Small intestine (tissue), 16 donors: ENCODE measurements at places on chromosomes 13 and 19.
A peak's percentile ranks its signal among the peaks of the same experiment; 100 is the strongest.

- DNase-seq: no peak
These were observed 24.7 kb upstream of the MATK start for GRCh38 chr19:3810708-3811355.

DNA sequence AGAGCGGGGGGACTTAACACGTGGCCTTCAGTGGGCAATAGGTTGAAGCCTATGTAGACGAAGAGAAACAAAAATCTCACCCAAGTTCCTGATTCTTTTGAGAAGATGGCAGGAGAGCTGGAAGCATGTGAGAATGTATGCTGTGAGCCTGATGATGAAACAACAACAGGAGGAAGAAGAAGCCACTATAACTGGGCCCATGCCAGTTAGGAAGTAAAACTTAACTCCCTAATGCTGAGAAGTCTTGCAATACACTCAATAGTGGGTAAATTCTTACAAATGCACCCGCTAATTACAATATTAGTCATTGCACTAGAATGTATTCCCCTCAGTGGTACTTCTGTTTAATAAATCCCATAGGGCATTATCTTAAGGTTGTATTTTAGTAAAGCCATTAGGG, 9.1 kb downstream of the PCDH17 start:
- DNase-seq: no peak

DNA sequence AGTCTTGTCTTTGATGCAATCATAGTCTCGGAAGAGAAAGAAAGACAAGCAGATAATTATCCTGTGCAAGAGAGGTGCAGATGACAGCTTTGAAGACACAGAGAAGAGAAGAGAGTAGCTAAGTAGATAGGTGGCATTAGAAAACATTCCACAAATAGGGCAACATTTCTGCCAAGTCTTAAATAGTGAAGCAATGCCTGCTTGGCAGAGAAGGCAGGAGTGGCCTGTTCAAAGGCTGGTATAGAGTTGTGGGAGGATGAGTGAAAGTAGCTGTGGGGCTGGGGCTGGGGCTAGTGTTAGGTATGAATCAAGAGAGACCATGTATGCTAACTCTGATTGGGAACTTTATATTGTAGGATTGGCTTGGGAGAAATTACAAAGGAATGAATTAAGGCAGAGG, 305.5 kb downstream of the DNAJC15 start:
- no peak for DNase-seq

DNA sequence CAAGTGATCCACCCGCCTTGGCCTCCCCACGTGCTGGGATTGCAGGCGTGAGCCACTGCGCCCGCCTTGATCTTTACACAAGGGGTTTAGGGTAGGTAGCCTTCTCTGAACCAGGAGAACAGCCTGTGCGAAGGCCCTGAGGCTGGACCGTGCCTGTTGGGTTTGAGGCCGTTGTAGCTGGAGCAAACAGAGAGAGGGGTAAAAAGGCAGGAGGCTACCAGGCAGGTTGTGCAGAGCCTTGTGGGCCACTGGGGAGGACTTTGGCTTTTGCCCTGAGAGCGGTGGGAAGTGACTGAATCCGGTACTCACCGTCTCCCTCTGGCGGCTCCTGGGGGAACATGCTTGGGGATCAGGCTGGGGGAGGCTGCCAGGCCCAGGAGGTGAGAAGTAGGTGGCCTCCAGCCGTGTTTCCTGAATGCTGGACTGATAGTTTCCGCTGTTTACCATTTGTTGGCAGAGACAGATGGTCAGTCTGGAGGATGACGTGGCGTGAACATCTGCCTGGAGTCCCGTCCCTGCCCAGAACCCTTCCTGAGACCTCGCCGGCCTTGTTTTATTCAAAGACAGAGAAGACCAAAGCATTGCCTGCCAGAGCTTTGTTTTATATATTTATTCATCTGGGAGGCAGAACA, 24.6 kb downstream of the SPC24 start:
- peak; percentile 91 for DNase-seq

DNA sequence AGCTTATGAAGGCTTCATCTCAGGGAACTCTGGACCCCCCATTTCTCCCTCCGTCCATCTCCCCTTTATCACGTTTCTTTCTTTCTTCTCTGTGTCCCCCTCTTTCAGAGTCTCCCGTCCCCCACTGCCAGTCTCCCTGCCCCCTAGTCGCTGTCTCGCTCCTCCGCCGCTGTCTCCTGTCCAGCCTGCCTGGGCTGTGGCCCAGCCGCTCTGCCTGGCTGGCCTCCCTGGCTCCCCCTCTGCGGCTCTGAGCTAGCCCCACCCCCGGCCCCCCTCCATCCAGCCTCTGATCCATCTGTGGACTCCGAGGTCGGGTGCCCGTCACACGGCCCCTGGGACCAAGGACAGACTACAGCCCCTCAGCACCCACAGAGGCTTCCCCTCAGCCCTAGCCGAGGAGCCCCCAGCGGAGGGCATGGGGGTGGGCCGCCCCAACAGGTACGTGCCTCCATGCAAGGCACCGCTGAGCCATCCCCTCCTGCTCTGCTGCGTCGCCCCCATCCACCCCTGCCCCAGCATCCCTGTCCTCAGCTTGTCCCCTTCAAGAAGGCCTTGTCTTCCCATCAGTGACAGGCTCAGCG, 1.1 kb upstream of the KCNJ14 start:
- DNase-seq: no peak

- DNase-seq: no peak
These were observed 942.6 kb upstream of the SLC10A2 start for GRCh38 chr13:104008541-104009435.

- DNase-seq: no peak
These were observed 1.1 kb downstream of the SAFB2 start for GRCh38 chr19:5621311-5621944.

- DNase-seq: no peak
These were observed 24.4 kb downstream of the ZNF787 start for GRCh38 chr19:56096665-56097064.

DNA sequence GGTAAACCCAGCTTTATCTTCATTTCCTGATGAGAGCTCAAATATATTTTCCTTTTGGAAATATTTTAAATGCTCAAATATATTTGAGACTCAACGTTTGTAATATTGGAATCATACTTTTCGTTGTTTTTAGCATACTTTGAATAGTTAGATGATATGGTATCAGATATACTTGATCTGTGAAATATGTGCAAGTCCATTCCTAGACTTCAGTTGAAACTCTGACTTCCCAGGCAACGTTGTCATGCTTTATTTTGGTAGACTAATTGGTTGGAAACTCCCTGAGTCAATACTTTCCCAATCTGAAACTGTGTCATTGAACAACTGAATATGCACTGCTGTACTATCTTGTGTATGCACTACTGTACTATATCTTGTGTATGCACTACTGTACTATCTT, 378.5 kb downstream of the MYO16 start:
- DNase-seq: no peak

DNA sequence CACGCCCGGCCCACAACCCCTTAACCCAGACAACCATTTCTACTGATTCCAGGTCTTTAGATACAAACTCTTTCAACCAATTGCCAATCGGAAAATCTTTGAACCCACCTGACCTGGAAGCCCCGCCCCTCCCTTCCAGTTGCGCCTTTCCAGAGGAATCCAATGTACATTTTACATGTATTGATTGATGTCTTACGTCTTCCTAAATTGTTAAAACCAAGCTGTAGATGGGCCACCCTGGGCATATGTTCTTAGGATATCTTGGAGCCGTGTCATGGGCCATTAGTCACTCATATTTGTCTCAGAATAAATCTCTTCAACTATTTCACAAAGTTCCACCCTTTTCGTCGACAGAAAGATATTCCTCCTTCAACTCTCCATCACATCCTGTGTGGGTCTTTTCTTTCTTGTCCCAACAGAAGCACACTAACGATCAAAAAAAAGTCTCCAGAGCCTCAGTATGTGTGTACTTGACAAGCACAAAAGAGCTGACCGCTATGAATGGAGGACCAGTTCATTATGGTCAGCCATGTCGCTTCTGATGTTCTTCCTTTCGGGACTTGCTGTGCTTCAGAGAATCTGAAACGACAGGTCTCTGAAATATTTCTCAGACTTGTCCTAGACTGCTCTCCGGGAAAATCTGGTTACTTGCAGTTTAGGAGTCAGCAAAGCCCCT, 601 bp upstream of the ZNF749 start:
- DNase-seq: no peak

- DNase-seq: peak; percentile 61
These were observed 5.2 kb upstream of the ZNF507 start for GRCh38 chr19:32339988-32340874.

GRCh38 chr13:21879263-21879914, 208.5 kb downstream of the FGF9 start:
- peak; percentile 31 for DNase-seq

GRCh38 chr19:7926021-7926726, at the start of gene CTXN1:
TSS of gene CTXN1 (minus strand) at chr19:7926135. CDS start at chr19:7925538, 597 bp downstream.
- peak; percentile 44 for DNase-seq

DNA sequence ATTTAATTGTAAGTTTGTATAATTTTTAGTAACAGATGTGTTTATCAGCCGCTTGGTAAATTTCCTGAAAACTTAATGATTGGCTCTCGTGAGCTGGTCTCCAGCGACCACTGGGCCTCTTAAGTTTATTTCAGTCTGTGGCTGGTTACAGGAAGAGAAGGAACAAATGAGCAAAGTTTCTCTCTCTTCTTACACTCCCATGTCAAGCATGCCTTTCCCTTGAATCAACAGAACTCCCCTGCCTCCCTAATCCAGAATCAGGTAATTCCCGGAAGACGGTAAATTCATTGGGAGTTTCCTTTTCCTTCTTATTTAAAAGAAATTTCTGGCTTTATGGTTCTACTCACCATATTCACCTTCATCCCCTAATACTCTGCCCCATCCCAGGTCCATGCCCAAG, 52.5 kb upstream of the POMP start:
- DNase-seq: no peak

DNA sequence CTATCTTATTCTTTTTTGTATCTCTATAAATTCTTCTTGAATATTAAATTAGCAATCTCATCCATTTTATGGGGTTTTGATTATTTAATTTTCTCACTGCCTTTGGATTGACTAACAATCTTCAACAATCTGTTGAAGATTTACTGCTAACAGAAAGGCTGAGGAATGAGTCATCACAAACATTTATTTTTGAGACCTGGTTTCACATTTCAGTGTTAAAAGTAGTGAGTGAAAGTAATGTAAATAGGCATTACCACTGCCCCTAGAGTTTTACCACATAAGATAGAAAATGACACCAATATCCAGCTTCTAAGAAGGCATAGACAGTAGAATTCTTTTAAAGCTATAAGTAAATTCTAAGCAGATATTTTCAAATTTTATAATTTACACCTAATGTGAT, 472.8 kb downstream of the OLFM4 start:
- no peak for DNase-seq

- no peak for DNase-seq
These were observed 618.0 kb upstream of the ARGLU1 start for GRCh38 chr13:107185889-107186288.

DNA sequence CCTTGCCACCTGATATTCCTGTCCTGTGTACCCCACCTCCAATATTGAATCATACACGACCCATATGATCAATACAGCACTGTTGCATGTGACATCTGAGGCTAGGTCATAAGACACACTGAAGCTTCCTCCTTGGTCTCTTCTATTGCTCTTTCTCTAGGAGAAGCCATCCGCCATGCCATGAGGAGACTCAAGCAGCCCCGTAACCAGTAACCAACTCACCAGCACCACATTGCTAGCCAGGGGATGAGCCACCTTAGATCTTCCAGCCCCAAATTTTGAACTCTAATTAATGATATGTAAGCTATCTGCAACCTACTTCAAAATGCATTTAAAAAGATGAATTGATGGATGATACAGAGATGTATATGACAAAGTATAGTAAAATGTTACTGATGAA, 28.6 kb downstream of the ZNF557 start:
- no peak for DNase-seq

DNA sequence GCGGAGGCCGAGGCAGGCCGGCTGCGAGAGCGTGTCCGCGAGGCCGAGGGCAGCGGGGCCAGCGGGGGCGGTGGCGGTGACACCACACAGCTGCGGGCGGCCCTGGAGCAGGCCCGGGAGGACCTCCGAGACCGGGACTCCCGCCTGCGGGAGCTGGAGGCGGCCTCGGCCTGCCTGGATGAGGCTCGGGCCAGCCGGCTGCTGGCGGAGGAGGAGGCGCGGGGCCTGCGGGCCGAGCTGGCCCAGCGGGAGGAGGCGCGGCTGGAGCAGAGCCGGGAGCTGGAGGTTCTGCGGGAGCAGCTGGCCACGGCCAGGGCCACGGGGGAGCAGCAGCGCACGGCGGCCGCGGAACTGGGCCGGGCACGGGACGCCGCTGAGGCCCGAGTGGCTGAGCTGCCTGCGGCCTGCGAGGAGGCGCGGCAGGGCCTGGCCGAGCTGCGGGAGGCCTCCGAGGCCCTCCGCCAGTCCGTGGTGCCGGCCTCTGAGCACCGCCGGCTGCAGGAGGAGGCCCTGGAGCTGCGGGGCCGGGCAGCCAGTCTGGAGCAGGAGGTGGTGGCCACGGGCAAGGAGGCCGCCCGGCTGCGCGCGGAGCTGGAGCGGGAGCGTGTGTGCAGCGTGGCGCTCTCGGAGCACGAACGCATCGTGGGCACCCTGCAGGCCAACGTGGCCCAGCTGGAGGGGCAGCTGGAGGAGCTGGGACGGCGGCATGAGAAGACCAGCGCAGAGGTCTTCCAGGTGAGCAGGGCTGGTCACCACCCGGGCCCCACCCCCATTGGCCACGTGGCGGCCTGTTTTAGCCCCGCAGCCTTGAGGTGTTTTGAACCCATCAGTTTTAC, 11.7 kb upstream of the EBI3 start:
- no peak for DNase-seq

- DNase-seq: no peak
These were observed 112.0 kb upstream of the CLDN10 start for GRCh38 chr13:95440441-95441088.

GRCh38 chr19:39701291-39701690, 3.0 kb upstream of the LGALS14 start:
- DNase-seq: no peak

DNA sequence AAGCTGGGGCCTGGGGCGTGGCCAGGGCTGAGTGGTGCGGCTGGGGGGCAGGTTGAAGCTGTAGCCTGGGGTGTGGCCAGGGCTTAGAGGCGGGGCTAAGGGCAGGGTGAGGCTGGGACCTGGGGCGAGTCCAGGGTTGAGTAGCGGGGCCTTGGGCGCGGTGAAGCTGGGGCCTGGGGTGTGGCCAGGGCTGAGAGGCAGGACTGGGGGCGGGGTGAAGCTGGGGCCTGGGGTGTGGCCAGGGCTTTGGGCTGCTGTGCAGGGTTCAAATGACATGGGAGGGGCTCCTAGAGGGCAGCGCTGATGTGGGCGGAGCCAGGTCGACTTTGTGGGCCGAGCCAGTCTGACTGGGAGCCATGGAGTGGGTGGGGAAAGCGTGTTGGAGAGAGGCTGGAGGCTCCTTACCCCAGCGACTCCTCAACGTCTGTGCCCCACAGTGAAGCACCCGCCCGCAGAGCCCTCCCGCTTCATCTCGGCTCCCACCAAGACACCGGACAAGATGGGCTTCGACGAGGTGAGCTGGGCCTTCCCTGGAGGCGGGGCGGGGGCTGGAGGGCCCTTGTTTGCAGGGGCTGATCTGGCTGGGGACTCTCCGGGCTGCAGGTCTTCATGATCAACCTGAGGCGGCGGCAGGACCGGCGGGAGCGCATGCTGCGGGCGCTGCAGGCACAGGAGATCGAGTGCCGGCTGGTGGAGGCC, 21.5 kb downstream of the COLGALT1 start:
- DNase-seq: peak; percentile 82
